Adipocyte (in vitro differentiated cells): ENCODE measurements at places on chromosomes 1 and 21.

GRCh38 chr1:172118618-172119017 lies 277.3 kb downstream of the DNM3 start:
- no peak for DNase-seq

GRCh38 chr1:9691691-9692090 lies 40.2 kb downstream of the PIK3CD start:
- no peak for DNase-seq

- no peak for DNase-seq
Observed at GRCh38 chr1:168295411-168296114, 14.9 kb downstream of the TBX19 start.

DNA sequence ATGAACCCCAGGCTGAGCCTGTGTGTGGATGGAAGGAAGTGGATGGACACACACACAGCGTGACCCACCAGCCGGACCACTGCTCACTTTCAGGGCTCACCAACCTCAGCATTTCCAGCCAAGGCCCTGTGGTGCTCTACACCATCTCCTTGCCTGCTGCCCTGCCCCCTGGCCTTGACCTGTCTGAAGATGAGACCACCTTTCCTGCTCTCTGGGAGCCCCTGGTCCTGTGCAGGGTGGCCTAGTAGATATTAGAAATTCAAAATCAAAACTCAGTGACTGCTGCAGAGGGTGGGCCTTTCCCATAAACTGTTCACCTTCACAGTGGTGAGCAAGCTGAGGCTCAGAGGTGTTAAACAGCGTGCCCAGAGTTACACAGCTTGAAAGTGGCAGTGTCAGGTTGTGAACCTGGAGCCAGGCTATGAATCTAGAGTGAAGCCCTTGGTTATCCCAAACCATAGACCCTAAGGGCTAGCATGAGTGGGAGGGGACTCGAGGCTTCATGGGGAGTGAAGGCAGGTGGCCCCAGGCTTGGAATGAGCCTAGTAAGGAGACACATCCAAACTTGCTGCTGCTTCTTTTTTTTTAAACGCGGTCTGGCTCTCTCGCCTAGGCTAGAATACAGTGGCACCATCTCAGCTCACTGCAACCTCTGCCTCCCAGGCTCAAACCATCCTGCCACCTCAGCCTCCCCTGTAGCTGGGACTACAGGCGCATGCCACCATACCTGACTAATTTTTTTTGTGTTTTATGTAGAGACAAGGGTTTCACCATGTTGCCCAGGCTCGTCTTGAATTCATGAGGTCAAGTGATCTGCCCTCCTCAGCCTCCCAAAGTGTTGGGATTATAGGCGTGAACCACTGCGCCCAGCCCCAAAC lies 41.5 kb downstream of the MAN1C1 start:
- DNase-seq: no peak

DNA sequence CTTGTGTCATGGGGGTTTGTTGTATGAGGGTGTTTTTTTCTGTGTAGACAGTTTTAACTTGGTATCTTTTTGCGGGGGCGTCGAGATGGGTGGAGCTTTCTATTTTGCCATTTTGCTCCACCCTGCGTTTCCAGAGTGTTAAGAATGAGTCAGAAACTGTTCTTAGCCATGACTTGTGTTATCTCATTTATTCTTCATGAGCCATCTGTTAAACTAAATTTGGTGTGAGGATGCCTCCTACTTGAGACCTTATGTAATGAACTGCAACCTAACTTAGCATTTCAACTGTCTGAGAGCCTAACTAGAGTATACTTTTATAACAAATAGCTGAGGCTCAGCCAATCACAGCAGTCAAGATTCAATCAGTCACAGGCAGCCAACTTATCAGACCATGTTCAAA lies 1873.5 kb downstream of the NCAM2 start:
- DNase-seq: no peak

GRCh38 chr1:109990302-109990653 lies 5.7 kb downstream of the AHCYL1 start:
- peak; percentile 48 for DNase-seq

DNA sequence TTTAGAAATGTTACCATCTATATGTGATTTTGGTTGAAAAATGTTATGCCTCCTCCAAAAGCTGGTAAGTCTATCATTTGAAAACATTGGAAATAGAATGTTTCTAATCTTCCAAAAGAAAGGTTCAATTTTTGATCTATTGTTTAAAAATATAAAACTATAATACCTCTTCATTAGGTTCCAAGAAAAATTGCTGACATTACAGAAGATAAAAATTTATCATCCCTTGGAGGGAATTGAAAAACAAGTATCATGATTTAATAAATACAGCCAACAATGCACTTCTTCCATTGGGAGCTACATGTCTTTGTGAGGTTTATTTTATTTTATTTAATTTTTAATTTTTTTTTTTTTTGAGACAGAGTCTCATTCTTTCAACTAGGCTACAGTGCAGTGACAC lies 148.5 kb downstream of the PIK3R3 start:
- DNase-seq: no peak

DNA sequence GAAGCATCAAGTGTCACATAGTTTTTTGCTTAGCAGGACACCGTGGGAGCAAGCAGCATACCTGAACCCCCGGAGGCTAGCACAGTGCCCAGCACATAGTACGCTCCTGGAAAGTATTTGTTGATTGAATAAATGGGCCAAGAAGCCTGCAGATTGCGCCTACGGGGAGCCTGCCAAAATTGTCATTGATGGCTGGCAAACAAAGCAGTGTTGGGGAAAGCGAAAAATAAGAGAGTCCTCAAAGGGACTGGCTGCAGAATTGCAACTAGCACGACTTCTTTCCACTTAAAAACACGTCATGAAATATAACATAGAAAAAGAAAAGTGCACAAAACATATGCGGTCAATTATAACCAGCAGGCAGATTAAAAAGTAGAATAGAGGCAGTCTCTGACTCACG lies 125.2 kb upstream of the GALNT2 start:
- no peak for DNase-seq

DNA sequence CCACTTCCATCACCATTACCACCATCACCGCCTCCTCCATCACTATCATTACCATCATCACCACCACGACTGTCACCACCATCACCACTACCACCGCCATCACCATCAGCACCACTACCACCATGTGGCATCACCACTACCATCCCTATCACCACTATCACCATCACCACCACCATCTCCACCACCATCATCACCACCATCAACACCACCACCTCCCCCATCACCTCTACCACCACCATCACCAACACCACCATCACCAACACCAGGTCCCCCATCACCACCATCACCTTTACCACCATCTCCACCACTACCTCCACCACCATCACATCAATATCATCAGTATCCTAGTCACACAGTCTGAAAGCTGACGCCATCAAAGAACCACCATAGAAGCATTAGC lies 39.9 kb upstream of the RIPK4 start:
- DNase-seq: no peak

- no peak for DNase-seq
Observed at GRCh38 chr1:35569936-35570335, 3.2 kb upstream of the TFAP2E start.
